Fibroblast of skin of right biceps (primary cell): ENCODE measurements at places on chromosomes 7 and 10.

DNA sequence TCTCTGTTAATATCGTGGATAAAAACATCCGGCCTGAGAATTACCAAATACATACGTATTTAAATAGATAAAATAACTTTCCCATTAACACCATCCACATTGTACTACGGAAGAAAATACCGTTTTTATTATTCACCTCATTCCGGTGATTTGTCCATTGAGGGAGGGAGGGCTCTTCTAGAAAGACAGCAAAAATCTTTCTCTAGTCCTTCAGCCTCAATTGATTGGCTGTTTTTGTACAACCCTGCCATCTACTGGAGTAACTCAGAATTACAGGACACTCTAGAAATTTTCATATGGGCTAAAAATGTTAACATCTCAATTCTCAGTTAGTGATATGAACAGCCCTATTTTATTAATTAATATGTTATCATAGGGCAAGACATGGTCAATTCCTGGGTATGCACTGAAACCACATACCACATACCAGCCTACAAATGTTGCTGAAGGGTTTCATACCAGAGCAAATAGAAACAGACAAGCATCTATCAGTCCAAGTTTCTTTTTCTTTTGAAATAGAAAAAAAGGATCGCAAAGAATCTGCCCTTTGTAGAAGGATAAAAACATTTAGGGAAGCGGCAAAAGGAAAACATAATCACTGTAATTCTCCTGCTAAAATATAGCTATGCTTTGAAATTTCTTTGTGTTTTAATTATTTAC, 55.8 kb upstream of the CDCA7L start:
- DNase-seq: peak; percentile 84

- DNase-seq: peak; percentile 8
These were observed 22.6 kb downstream of the PNPLA8 start for GRCh38 chr7:108503112-108504026.

DNA sequence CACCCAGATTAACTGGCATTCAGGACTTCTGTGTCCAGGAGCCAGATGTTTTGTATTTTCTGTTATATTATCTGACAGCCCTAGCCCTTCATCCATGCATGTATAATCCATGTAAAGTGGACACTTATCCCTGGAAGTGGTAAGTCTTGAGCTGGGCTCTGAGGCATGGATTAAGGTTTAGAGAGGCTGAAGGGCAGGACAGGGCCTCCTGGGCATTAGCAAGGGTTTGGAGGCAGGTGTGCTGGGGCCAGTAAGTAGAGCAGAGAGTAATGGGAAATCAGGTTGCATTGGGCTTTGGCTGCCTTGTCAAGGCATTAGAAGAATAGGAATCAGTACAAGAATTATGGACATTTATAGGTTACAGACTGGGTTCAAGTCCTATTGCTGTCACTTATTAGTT, 138.0 kb downstream of the DYNC1I1 start:
- DNase-seq: no peak

- DNase-seq: peak; percentile 65
These were observed 67.6 kb upstream of the GATA3 start for GRCh38 chr10:7986851-7987250.

DNA sequence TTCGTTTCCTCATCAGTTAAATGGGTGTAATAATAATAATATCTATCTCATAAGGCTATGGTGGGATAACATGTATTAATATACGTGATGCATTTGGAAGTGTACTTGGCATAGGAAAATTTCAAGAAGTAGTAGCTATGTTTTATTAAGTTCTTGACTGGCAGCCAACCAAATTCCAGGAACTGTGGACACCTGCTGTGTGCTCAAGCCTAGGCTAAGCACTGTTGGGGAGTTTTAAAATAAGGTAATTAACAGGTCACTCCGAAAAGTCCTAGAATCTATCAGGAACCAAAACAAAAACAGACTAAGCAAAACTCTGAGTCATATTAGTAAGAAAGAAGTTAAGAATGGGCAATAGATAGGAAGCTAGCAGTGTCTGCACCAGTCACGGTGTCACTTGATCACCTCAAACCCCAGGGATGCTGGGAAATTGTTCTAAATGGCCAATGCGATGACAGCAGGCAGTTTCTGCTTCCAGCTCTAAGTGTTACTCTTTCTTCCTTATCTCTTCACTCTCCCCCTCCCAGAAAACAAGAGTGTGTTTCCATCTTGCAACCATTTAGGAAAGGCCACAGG, 92.0 kb upstream of the GDF10 start:
- no peak for DNase-seq

DNA sequence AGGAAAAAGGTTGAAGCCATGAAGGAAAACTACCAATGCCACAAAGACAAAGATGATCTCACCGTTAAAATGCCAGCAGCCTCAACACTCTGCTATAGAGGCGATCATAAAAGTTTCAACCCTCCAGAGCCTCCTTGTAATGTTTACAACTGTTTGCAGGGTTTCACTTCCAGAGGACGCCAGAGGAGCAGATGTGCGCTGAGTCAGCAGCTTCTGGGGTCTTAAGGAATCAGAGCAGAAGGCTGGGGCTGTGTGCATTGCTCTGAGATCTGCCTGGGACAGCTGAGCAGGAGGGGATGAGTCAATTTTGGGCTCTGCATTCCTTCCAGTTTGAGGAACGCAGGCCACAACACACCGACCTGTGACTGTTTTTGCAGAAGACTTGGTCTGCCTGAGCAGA, 98.3 kb downstream of the TMEM130 start:
- peak; percentile 90 for DNase-seq

- DNase-seq: no peak
These were observed 316.1 kb upstream of the MTPN start for GRCh38 chr7:136293272-136293671.

DNA sequence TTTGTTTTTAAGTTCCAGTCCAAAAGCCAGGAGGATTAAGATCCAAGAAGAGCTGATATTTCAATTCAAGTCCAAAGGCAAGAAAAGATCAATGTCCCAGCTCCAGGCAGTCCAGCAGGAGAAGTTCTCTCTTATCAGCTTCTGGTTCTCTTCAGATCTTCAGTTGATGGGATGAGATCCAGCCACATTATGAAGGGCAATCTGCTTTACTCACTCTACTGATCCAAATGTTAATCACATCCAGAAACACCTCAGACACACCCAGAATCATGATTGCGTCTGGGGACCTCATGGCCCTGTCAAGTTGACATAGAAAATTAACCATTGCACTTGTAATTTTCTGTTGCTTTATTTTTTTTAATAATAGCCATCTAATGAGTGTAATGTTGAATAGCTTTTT, 178.4 kb downstream of the HERPUD2 start:
- no peak for DNase-seq

DNA sequence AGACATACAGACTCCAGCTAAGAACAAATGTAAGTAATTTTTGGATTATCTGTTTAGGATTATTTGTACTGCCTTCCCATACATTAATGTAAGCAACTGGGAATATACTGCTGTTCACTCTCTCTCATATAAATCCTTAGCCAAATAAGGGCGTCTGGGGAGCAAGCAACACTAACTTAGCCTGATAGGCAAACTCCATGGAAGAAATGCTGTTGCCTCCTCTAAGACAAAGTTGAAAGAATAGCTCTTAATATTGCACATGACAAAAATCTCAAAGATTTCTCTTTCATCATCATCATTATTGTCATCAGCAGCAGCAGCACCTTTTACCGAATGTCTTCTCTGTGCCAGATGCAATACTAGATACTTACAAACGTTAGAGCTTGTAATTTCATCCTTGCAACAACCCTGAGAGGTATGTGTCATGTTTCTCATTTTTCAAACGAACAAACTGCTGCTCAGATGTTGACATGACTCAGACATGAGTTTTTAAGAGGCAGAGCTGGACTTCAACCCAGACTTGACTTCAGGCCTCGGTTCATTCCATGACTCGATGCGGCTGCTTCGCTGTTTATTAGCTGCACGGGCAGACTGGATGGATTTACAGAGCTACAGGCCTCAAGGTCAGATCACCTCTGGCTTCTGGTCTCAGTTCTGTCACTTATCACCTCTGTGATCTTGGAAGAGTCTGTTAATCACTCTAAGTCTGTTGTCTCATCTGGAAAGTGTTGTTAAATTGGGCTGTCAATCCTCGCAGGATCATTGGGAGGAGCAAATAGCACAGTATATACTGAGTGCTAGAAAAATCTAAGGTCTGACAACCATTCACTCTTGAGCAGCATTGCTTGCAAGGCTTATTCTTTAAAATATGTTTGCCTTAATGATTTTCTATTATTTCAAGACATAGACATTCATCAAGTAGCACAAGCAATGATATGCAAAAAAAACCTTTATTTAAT, 126.3 kb upstream of the CELF2 start:
- DNase-seq: peak; percentile 76
